ENCODE measurements at places on chromosomes 3 and 15. TPM values are rescaled to one million over a fixed set of nuclear protein-coding genes. Genes with fewer than 3 reads are reported as not detected.

Gene CLDN1
- total RNA-seq = 0.17 TPM

Gene CCDC14
- 32.8 TPM for total RNA-seq

Gene CPEB1
- total RNA-seq = 26.9 TPM

Gene PRSS50
- not detected for total RNA-seq

Gene GUCA1C
- total RNA-seq = not detected

Gene EIF3J
- total RNA-seq = 13.3 TPM

Gene SUCLG2
- 80.5 TPM for total RNA-seq

Gene SERINC4
- not detected for total RNA-seq

Gene ABI3BP
- 3.5 TPM for total RNA-seq

Gene NECTIN3
- 40.4 TPM for total RNA-seq

Gene ARGFX
- not detected for total RNA-seq

Gene GTF2E1
- 13.1 TPM for total RNA-seq

Gene RAB11A
- total RNA-seq = 70.1 TPM

Gene GP9
- not detected for total RNA-seq

Gene GABRA5
- total RNA-seq = not detected

Gene TNNC1
- total RNA-seq = 0.63 TPM

Gene GOLGA6D
- total RNA-seq = under 0.01 TPM

Gene RTP1
- not detected for total RNA-seq

Gene IQCH
- total RNA-seq = 4.8 TPM

Gene SYNPR
- not detected for total RNA-seq

Gene SLC22A13
- 0.09 TPM for total RNA-seq

Gene MUSTN1
- not detected for total RNA-seq

Gene FBXW12
- not detected for total RNA-seq

Gene ANKRD34C
- not detected for total RNA-seq

Gene PML
- 15.8 TPM for total RNA-seq

Gene SLC2A2
- not detected for total RNA-seq

Gene NR2F2
- total RNA-seq = 13.2 TPM

Gene CPA3
- not detected for total RNA-seq

Gene FANCD2OS
- not detected for total RNA-seq

Gene TBL1XR1
- total RNA-seq = 240 TPM

Gene C3orf22
- total RNA-seq = not detected

Gene GNAT1
- not detected for total RNA-seq

Gene FBXL2
- total RNA-seq = 14.8 TPM

Gene PAQR5
- total RNA-seq = 2.8 TPM

Gene ZNF774
- 0.86 TPM for total RNA-seq

Gene GOLGA8G
- total RNA-seq = not detected

Gene LTF
- total RNA-seq = not detected

Gene SEC62
- total RNA-seq = 60.9 TPM

Gene ZNF80
- total RNA-seq = not detected

Gene SLC28A2
- not detected for total RNA-seq

Gene C3orf85
- not detected for total RNA-seq

Gene ECE2
- total RNA-seq = not detected
